Stimulated activated CD8-positive, alpha-beta memory T cell treated with anti-CD3 and anti-CD28 coated beads, Interleukin-4, amount 100 ng/mL, for 48 hours (primary cell): ENCODE measurements at places on chromosomes 2 and 18.

GRCh38 chr2:183248866-183249567 lies 124.8 kb downstream of the NUP35 start:
- no peak for DNase-seq

GRCh38 chr2:109285244-109285651 lies 156.2 kb downstream of the SH3RF3 start:
- DNase-seq = no peak

DNA sequence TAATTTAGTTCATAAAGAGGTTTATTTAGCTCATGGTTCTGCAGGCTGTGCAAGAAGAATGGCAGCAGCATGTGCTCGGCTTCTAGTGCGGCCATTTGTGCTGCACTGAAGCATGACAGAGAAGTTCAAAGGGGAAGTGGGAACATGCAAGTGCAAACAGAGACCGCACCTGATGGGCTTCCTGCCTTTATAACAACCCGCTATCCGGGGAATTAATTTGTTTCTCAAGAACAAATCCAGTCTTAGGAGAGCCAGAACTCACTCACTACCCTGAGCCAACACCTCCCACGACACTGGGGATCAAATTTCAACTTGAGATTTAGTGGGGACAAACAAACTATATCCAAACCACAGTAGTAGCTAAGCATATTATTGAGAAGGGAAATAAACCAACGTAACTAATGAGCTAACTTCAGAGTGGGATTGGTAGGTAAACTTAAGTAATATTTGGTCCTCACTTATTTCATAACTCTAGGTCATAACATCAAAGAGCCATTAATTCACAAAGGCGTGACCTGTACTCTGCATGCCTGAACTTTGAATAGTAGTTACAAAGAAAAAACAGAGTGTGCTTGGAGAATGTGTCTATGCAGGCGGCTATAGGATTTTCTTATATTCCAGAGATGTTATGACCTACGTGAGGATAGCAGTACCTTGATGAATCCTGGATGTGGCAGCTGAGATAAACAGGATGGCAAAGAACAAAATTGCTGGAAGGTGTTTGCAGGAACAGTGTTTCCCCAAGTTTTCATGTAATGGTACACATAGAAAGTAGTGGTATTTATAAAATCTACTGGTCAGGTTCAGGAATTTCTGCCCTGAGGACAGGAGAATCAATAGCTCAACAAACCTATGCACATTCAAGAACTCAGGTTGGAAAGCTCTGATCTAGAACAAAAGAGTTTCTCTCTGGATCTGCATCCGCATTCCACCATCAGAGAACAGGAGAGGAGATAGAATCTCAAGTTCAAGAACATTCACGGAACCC lies 845.9 kb upstream of the ID2 start:
- no peak for DNase-seq

- DNase-seq = peak; percentile 83
Measured at GRCh38 chr2:204177977-204178522, 241.5 kb downstream of the ICOS start.

DNA sequence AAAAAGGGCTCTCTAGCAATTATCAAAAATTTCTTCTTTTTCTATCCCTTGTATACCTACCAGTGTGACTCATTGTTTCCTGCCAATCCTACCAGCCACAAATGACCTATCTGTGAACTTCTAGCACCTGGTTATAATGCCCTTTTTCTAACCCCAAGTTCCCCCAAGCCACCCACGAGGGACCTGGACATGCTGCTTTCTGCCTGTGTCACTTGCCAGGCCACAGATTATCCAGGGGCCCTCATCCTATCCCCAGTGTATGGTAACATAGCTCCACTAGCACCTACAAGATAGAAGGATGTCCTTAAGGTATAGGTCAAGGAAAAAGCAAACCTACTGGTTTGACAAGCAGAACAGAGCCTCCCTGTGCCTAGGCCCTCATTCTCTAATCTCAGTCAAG lies 26.8 kb downstream of the AAK1 start:
- DNase-seq = peak; percentile 55

DNA sequence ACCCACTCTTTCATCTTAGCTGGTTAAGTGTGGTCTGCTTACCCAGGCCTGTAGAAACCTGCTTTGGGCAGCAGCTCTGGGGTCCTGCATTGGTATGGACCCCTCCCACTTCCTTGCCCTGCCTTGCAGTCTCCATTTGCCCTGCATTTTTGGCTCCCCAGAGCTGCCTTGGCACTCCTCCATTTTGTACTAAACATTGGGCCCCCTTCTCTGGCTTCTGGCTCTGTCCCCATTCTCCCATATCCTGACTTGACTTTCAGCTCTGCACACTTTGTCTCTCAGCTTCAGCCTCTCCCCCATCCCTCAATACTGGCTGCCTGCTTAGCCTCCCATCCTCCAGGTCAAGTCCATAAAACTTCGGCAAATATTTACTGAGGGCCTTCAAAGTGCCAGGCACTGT lies 145.5 kb upstream of the PELI1 start:
- no peak for DNase-seq

GRCh38 chr2:62708751-62709150 lies 3.2 kb downstream of the EHBP1 start:
- no peak for DNase-seq
